ENCODE measurements at places on chromosomes 16 and 17. TPM values are rescaled to one million over a fixed set of nuclear protein-coding genes. Genes with fewer than 3 reads are reported as not detected.

The CDH16 gene
- total RNA-seq = not detected

The TMEM235 gene
- not detected for total RNA-seq

The HIC1 gene
- total RNA-seq = 4.9 TPM

The RAB11FIP4 gene
- total RNA-seq = 47.4 TPM

The PRDM7 gene
- total RNA-seq = not detected

The WFDC1 gene
- not detected for total RNA-seq
